Activated naive CD8-positive, alpha-beta T cell treated with anti-CD3 and anti-CD28 coated beads, Interleukin-2, amount 50 U/mL, for 16 hours (primary cell): ENCODE measurements at places on chromosomes 2 and 18.

GRCh38 chr18:29028560-29028959, 851.6 kb upstream of the CDH2 start:
- DNase-seq = no peak

DNA sequence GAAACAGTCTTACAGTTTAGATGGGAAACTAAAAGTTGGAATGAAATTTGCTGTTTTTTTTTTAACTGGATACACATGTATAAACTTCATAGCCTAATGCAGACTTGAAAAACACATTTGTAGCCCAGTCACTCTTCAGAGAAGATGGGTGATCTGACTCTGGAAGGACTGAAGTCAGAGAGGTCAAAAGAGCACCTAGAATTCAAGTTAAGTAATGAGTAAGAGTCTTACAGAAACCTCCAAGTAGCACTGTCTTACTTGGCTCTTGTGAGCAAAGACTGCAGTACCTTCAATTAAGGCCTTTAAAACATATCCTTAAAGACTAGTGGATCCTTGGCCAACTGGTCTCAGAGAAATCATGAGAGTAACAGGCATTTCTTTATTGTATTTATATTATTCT, 41.9 kb downstream of the TRAPPC8 start:
- DNase-seq = no peak

GRCh38 chr2:85383850-85384249, 26.3 kb downstream of the CAPG start:
- DNase-seq = no peak

GRCh38 chr18:57629422-57629821, 7.8 kb upstream of the NARS1 start:
- no peak for DNase-seq

- no peak for DNase-seq
Observed at GRCh38 chr2:189411860-189412259, 29.4 kb upstream of the WDR75 start.

GRCh38 chr18:44682201-44682870, 1.6 kb downstream of the SETBP1 start:
- DNase-seq = no peak

DNA sequence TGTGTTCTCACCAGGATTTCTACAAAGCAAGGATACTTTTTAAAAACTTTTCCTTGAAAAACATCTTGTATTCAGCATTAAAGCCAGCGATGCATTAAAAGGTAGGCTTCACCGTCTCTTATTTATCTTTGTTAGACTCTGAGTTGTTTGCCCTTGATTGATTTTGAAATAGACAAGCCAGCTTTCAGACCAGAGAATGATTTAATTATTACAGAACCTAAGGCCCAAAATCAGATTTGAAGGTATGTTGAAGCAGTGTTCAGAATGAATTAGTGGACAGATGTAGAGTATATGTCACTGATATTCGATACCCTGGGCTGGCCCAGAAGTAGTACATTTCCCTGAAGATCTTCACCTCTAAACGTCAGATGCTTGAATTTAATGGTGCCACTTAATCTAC, 136.4 kb downstream of the THSD7B start:
- no peak for DNase-seq

DNA sequence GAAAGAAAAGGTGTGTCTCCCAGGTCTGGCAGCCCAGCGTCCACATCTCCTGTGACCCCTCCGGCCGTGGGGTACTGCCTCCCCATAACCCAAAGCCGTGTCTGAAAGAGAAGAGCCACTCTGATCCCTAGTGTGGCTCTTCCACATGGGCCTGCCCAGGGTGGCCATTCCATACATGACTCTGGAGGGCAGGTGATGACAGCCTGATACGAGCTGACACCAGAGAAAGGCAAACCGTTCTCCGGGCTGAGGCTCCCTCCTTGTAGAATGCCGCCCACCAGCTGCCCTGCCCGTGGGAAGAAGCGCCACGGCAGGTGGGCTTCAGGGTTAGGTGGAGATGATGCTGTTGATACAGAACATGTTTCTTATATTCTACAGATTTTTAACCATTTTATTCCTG, 451.6 kb upstream of the SALL3 start:
- DNase-seq = no peak

- no peak for DNase-seq
Observed at GRCh38 chr2:165082479-165082878, 121.4 kb downstream of the SCN3A start.

GRCh38 chr18:11042247-11042646, 107.1 kb downstream of the PIEZO2 start:
- DNase-seq = no peak

DNA sequence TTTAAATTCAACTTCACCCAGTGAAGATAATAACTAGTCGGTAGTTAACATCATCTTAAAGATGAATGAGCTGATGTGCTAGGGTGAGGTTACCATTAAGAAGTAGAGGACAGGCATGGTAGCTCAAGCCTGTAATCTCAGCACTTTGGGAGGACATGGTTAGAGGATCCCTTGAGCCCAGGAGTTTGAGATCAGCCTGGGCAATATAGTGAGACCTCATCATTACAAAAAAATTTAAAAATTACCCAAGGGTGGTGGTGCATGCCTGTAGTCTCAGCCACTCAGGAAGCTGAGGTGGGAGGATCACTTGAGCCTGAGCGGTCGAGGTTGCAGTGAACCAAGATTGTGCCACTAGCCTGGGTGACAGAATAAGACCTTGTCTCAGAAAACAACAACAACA, 4.7 kb downstream of the GALNT5 start:
- DNase-seq = no peak

GRCh38 chr2:235116885-235117492, 165.2 kb downstream of the SH3BP4 start:
- DNase-seq = no peak

DNA sequence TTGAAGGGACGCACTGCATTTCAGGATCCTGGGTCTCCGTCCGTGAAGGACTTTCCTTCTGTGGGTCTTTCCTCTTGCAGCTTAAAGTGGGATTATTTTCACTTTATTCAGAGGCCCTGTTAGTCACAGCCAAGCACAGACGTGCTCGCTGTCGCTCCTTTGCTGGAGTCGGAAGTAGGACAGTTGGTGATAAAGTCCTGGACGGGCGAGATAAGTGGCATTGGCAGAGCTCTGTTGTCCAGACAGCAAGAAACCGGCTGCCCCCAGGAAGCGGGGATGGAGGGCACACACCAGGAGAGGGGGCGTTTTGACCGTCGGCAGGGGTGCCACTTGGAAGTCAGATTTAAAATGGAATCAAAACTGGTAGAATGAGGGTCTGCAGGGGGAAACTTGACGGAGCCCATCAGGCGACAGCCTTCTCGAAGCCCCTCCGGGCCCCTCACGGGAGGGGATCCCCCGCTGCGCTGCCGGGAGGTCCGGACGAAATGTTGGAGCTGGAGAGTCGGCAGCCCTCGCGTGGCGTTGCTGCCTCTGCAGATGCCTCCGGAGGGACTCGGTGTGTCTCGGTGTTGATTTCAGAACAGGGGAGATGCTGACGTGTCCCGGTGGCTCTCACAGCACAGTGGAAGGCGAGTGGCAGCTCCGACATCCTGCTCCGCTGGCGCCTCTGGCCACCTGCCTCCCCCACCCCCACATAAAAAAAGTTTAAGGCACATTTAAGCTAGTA, 124.2 kb downstream of the NFATC1 start:
- no peak for DNase-seq

GRCh38 chr2:20452551-20452950, 5.7 kb downstream of the RHOB start:
- no peak for DNase-seq

- DNase-seq = no peak
Observed at GRCh38 chr18:37160038-37160820, 331.3 kb downstream of the KIAA1328 start.

DNA sequence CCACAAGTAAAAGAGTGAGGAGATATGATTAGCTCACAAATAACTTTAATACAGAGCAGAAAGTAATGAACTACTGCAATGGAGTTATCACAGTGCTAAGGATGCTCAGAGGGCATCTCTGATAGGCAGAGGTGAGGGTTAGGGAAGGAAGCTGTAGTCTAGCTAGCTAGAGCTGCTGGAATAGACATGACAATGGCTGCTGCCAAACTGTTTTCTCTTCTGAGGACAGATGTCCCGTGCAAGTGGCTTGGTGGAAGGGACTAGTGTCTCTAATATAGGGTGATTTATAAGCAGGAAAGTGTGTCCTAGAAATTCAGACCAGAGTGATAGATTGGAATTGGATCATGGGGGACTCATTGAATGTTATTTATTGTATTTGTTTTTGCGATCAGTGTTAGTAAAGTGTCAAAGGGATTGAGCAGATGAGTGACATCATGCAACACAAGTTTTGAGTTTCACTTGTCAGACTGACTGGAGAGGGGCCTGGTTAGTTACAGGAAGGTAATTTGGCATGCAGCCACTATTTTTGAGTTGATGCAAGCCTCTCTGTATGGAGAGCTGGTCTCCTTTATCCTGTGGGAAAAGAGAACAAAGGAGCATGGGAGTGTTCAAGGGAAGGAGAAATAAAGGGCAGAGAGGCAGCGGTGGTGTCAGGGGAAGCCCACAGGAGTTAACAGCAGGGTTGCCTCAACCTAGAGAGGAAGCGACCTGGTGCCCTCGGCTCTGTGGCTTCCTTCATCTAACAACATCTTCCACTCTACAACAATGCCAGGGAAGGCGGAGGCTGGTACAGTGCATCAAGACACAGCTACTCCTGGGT, 1.9 kb downstream of the CTLA4 start:
- DNase-seq = no peak

DNA sequence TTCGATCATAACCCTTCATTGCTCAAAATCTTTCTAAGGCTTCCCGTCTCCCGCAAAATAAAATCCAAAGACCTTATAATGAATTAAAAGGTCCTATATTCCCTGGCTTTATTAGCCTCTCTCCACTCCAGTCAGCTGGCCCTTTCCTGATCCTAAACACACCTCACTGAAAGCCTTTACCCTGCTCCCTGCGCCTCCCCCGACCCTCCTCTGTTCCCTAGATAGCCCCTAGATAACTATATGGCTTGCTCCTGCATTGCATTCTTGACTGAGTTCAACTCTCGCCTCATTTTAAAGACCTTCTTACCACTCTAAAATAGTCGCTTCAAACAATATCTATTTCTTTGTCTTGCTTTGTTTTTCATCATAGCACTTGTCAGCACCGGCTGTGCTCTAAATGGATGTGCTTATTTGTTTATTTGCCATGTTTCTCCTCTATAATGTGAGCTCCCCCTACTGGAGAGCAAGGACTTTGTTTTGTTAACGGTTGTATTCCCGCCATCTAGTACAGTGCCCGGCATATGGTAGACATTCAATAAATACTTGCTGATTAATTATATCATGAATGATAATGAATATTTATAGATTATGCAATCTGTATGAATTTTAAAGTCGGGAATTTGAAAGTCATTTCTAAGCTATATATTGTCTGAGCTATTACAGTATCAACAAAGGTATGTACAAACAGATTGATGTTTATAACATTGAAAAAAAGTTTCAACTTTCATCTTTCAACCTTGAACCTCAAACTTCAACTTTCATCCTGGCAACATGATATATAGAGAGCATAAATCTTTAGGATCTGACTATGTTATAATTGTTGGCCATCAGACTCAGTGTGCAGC, 32.4 kb upstream of the VIT start:
- no peak for DNase-seq

GRCh38 chr2:9813312-9814128, 29.8 kb upstream of the TAF1B start:
- DNase-seq = peak; percentile 28

GRCh38 chr2:98634406-98635092, 26.2 kb downstream of the UNC50 start:
- DNase-seq = no peak

DNA sequence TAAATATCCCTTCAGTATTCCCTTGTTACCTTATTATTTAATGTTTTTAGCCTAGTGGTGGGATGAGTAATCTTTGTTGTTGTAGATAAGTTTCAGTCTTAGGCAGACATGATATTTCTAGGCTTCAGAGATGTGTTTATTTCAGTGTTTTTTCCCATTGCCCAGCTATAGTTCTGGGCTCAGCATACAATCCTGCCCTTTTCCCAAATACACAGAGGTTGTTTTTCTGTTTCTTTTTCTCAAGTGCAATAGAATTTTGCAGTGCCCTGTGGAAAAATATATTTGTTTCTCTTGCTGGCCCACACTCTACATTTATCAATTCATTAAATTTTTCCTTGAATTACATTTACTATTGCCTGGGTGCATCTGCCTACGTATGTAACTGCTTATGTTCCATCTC, 321.8 kb downstream of the KCNJ3 start:
- DNase-seq = no peak

DNA sequence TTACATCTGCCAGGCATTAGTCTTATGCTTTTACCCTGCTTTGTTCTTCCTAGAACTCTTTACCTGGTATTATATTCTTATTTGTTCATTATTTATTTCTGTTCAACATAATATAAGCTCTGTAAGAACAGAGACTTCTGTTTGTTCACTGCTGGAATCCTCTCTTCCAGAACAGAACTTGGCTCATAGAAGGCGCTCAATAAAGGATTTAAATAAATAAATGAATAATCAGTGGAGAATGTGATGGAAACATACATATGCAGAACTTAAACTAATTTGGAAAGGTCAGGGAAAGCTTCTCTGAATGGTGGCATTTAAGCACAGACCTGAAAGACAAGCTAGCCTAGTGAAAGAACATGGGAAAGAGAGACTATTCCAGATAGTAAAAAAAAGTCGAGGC, 24.3 kb downstream of the NCKAP1 start:
- no peak for DNase-seq

DNA sequence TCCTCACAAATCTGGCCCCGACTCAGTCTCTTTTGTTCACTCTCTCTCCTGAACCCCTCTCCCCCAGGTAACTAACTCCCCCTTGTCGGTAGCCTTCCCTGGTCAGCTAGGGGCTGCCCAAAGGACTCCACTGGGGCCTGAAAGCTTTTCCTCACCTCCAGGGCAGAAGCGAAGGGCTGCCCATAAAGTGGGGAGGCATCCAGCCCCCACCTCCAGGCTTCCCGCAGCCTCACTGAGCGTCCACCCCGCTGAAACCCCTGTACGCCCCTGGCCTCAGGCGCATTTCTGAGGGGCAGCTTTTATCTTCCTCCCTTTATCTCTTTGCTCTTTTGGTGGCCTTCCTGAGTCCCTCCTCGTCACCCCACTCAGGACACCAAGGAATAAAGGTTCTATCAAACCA, 249.3 kb downstream of the CYP26B1 start:
- no peak for DNase-seq

- no peak for DNase-seq
Observed at GRCh38 chr2:74199871-74200305, 1.5 kb downstream of the MTHFD2 start.

DNA sequence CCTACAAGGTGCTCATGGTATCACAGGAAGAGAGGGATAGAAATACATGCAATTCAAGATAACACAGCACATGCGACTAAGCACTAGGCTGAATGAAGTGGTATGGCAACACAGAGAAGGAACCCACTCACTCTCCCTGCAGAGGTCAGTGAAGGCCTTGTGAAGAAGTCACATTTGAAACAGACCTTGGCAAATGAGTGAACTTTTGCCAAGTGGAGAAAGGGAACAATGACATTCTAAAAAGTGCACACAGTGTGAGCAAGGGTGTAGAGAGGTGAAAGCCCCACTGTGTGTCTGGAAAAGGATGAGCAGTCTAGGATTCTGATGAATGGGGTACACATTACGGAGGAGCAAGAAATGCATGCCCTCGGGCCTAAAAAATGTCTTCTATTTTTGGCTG, 23.3 kb downstream of the KLF7 start:
- DNase-seq = no peak
